ENCODE measurements at places on chromosomes 4 and X.

DNA sequence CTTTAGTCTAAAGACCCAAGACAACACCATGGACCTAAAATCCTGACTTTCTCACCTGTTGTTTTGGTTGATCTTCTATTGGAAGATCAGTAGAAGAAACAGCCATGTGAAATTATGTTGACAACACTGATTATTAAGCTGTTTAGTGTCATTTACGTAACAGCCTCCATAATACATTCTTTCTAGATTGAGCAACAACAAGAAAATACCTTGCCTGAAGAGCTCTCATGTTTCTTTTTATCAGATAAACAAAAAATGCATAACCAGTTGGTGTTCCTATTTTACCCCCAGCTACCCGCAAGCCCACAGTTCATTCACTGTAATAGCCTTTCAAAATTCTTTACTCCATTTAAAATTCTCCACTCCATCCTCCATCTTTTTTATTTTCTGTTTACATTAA lies 20.5 kb downstream of the GPC4 start:
- no peak for DNase-seq

GRCh38 chrX:20519146-20519545 lies 252.4 kb upstream of the RPS6KA3 start:
- no peak for DNase-seq

- no peak for DNase-seq
Measured at GRCh38 chr4:90403781-90404180, 276.6 kb downstream of the CCSER1 start.

GRCh38 chr4:40515037-40515397 lies 114.6 kb downstream of the RBM47 start:
- DNase-seq: no peak

GRCh38 chr4:159823743-159824142 lies 720.9 kb downstream of the RAPGEF2 start:
- DNase-seq: no peak

DNA sequence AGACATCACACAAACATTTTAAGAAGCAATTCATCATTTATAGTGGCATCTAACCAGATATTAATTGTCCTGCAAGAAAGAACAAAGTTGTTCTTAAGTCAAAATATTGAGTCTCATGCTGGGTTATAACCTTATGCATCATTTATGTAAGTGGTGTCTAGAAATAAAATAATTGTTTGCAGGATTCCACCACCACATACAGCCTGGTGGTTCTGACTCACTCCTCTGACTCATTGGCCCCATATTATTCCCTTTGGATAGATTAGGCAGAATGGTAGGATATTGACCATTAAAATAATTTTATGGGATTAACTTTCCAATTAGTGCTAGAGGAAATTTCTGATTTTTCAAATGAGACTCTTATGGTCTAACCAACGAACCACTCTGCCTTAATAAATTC lies 384.5 kb downstream of the GRXCR1 start:
- no peak for DNase-seq

GRCh38 chrX:130020661-130021324 lies 38.4 kb downstream of the BCORL1 start:
- no peak for DNase-seq

DNA sequence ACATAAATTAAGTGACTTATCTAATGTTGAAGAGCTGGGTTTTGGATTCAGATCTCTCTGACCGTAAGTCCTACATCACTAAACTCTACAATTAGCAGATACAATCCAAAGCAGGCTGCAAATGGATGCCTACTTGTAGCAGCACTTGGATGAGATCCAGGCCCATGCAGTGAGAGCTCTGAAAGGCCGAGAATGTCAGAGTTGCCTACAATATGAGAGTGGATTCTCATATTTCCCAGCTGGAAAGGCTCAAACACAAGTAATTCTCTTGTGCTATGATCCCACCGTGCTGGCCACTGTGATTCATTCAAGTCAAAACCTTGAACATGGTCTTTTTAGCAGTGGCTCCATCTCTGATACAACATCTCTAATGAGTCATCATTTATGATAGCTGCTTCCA lies 125.4 kb upstream of the CHRDL1 start:
- DNase-seq: no peak

DNA sequence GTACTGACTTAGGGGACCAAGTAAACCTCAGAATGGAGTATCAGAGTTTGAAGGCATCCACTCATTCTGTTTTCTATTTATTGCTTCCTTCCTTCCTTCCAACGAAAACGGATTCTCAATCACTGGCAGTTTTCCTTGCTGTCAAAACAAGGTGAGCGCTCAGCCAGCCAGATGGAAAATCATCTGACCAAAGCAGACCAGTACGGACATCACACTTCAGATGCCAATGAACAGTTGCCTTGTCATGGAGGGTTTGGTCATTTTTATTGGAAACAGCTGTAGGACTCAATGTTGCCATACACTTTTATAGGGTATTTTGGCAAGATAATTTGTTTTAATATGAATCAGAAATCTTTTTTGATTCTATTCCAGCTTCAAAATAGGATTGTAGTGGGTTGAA lies 16.6 kb downstream of the GEMIN8 start:
- no peak for DNase-seq
